ENCODE measurements at places on chromosomes 7 and 10.

GRCh38 chr10:132408367-132408781, 11.4 kb downstream of the PWWP2B start:
- DNase-seq: no peak
- H3K27me3 ChIP-seq: no peaks in the 10 kb centered on the region
- H3K4me1 ChIP-seq: peaks cover 6% of the 10 kb centered on the region
- H3K36me3 ChIP-seq: peaks cover 20% of the 10 kb centered on the region

GRCh38 chr7:130365511-130366441, 14.5 kb upstream of the CPA1 start:
- no peak overlapping the region for H3K4me3 ChIP-seq
- no peak overlapping the region for H3K27ac ChIP-seq
- no peaks in the 10 kb centered on the region for H3K36me3 ChIP-seq
- no peaks in the 10 kb centered on the region for H3K4me1 ChIP-seq
- no peak for DNase-seq

GRCh38 chr10:73262105-73262730, 9.8 kb upstream of the MRPS16 start:
- H3K4me1 ChIP-seq: no peaks in the 10 kb centered on the region
- no peak for DNase-seq
- no peaks in the 10 kb centered on the region for H3K27me3 ChIP-seq
- no peaks in the 10 kb centered on the region for H3K36me3 ChIP-seq
- H3K4me3 ChIP-seq: no peak overlapping the region

DNA sequence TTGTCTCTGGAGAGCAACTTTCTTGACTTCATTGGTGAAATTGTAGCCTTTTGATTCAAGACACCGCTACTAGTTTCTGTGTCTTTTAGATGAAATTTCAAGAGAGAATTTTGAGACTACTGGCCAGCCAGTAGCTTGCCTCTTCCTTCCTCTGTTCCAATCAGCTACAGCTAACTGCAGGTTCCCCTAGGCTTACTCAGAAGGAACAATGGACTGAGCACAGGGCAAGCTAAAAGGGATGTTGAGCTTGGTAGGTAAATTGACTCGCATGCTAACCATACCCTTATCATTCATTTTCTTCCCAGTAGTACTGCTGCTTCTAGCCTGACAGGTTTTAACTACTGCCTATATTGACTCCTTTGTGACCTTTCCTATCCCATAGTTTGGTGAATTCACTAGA, 81.1 kb downstream of the RUNDC3B start:
- no peak overlapping the region for H3K27ac ChIP-seq
- no peaks in the 10 kb centered on the region for H3K4me1 ChIP-seq
- no peaks in the 10 kb centered on the region for H3K36me3 ChIP-seq
- no peak for DNase-seq
- H3K27me3 ChIP-seq: peaks cover 3% of the 10 kb centered on the region

DNA sequence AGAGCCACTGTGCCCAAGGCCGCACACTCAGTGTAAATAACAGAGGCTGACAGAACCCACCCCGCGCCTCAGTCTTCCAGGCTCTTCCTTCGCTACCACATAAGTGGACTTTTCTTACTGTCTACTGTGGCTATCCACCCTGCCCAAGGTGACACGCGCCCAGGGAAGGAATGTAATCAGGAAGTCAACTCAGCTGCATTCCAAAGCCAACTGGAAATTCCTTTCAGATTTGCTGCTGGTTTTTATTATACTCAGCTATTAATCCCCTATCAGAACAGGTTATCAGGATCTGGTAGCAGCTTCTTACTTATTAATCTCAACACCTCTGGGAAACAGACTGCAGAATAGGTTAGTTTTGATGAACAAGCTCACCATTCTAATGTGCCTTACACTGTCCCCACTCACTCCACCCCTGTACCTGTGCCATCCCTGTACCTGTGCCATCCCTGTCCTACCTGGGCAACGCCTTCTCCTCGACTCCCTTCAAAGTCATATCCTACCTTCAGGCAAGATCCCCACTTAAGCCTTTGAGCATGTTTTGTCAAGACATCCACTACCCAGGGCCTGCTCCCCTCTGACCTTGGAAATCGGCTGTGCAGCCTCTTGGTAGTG, 90.7 kb downstream of the NHLRC2 start:
- H3K27me3 ChIP-seq: no peaks in the 10 kb centered on the region
- DNase-seq: no peak
- H3K36me3 ChIP-seq: no peaks in the 10 kb centered on the region
- no peak overlapping the region for H3K4me3 ChIP-seq

- no peaks in the 10 kb centered on the region for H3K27me3 ChIP-seq
- H3K4me3 ChIP-seq: no peak overlapping the region
- H3K27ac ChIP-seq: no peak overlapping the region
- no peaks in the 10 kb centered on the region for H3K4me1 ChIP-seq
Observed at GRCh38 chr7:154986200-154986945, 16.6 kb downstream of the PAXIP1 start.

DNA sequence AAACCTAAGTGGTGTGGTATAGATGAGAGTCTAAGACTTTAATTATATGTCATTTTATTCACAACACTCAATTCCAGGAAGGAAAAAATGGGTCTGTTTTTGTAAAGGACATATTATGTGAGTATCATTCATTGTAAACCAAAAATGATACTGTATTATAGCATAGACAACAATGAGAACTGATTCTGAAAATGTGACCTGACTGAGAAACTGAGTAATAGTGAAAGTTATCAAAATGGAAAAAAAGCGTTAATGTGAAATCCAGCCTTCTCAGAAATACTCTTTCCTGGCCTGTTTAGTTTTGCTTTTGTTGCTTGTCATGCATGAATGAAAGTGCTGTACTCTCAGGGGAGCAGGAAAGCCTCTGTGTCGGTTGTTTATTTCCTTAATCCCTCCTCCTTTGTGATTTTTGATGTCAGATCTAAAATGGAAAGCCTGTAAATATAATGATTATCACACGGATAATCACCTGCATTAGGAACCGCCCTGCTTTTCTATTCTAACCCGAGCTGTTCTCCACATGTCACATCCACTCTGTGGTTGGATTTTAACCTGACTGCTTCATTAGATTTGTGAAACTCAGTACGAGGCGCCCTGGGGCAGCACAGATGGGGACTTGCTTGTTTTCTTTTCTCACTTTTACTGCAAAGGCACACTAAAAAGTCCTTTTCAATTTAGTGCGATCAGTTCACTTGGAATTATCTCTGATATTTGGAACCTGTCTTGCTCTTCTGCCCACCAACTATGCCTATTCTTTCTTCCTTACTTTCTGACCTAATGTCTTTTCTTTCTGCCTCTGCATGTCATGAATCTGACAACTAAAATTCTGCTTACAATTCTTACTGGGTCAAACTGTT, 240.9 kb upstream of the KAT6B start:
- H3K36me3 ChIP-seq: no peaks in the 10 kb centered on the region
- peak overlapping the region; percentile 30 for H3K4me3 ChIP-seq
- peak overlapping the region; percentile 71 for H3K27ac ChIP-seq
- H3K27me3 ChIP-seq: no peaks in the 10 kb centered on the region
- peak; percentile 13 for DNase-seq
- H3K4me1 ChIP-seq: peaks cover 21% of the 10 kb centered on the region

DNA sequence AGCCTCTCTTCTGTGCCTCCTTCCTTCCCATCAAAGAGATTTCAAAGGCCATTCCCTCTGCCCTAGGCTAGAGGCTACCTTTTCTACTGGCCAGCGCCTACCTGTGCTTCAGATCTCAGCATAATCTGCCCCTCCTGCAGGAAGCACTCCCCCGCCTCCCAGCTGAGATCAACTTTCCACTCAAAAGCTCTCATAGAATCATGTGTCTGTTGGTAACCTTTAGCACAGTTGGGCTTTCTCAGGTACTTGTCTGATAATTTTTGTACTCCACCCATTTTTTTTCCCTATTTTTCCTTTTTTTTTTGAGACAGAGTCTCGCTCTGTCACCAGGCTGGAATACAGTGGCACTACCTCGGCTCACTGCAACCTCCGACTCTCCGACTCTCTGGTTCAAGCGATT, 231.0 kb upstream of the PRSS58 start:
- no peak overlapping the region for H3K27ac ChIP-seq
- no peaks in the 10 kb centered on the region for H3K36me3 ChIP-seq
- H3K4me3 ChIP-seq: no peak overlapping the region
- no peak for DNase-seq
- H3K27me3 ChIP-seq: no peaks in the 10 kb centered on the region

DNA sequence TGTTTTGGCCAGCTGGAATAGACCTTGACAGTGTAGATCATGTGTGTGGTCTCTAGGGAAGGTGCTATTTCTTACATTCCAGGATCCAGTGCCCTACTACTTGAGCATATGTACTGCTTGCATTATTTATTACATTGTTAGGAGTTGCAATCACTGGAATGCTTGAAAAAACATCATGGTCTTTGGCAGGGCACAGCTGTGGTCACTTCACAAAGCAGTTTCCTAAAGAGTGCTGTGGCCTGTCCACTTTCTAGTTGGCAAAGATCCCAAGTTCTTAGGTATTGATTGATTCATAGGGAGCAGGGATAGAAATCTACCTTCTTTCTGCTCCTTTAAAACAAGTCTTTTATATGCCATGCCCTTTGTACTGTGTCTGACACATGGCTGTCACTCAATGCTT, 4.6 kb downstream of the C7orf25 start:
- H3K36me3 ChIP-seq: no peaks in the 10 kb centered on the region
- H3K27me3 ChIP-seq: no peaks in the 10 kb centered on the region
- DNase-seq: no peak
- H3K4me3 ChIP-seq: no peak overlapping the region
- no peaks in the 10 kb centered on the region for H3K4me1 ChIP-seq

DNA sequence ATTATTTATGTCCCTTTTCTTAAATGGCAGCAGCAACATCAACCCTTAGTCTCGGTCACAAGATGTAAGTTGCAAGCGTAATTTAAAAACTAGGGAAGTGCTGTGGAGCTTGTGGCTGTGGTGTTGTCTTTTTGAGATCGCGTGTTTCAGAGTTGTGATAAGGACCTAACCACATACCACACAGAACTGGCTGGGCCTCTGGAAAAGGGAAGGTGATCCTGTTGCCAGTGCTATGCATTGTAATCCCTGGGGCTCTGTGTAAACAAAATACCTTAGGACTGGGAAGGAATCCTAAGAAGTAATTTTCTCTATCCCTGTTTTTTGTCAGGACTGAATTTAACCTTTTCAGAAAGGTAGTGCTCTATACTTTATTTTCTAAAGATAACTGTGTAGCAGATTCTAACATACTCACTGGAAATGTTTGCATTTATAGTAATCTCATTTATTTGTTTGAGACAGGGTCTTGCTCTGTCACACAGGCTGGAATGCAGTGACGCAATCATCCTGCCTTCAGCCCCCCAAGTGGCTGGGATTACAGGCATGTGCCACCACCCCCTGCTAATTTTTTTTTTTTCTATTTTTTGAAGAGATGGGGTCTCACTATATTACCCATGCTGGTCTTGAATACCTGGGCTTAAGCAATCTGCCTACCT, 60.4 kb downstream of the INPP5F start:
- H3K27ac ChIP-seq: no peak overlapping the region
- DNase-seq: no peak
- no peaks in the 10 kb centered on the region for H3K36me3 ChIP-seq
- no peaks in the 10 kb centered on the region for H3K27me3 ChIP-seq

GRCh38 chr10:99555825-99556523, 23.2 kb downstream of the NKX2-3 start:
- H3K4me1 ChIP-seq: no peaks in the 10 kb centered on the region
- no peak overlapping the region for H3K4me3 ChIP-seq
- no peak for DNase-seq
- no peak overlapping the region for H3K27ac ChIP-seq

DNA sequence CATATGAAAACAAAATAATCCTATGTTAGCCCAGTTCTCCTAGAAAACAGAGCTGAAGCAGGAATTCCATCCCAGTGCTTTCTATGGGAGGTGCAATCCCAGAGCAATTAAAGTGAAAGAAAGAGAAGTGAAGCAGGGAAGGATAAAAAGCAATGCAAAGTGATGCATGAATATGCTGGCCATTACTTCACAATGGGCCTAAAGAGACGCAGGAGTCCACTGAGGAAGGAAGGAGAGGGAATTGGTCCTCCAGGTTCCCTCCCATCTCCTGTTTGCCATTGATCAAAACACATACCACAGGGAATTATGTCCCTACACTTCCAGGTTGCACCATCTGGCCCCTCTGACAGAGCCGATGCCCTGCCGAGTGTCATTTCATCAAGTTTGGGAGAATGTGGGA, 392.2 kb upstream of the NFE2L3 start:
- no peaks in the 10 kb centered on the region for H3K27me3 ChIP-seq
- no peak overlapping the region for H3K27ac ChIP-seq

GRCh38 chr7:28481091-28481926, 69.0 kb downstream of the CREB5 start:
- no peaks in the 10 kb centered on the region for H3K27me3 ChIP-seq
- H3K27ac ChIP-seq: no peak overlapping the region
- no peaks in the 10 kb centered on the region for H3K36me3 ChIP-seq
- H3K4me1 ChIP-seq: no peaks in the 10 kb centered on the region
- no peak overlapping the region for H3K4me3 ChIP-seq

GRCh38 chr7:116588225-116588624, 63.4 kb downstream of the CAV1 start:
- no peak overlapping the region for H3K27ac ChIP-seq
- no peaks in the 10 kb centered on the region for H3K36me3 ChIP-seq
- peaks cover 4% of the 10 kb centered on the region for H3K27me3 ChIP-seq
- H3K4me1 ChIP-seq: peaks cover 6% of the 10 kb centered on the region
- H3K4me3 ChIP-seq: no peak overlapping the region

GRCh38 chr7:41148521-41148951, 554.4 kb downstream of the INHBA start:
- H3K4me1 ChIP-seq: no peaks in the 10 kb centered on the region
- no peak overlapping the region for H3K27ac ChIP-seq
- no peak overlapping the region for H3K4me3 ChIP-seq
- DNase-seq: no peak
- no peaks in the 10 kb centered on the region for H3K36me3 ChIP-seq

DNA sequence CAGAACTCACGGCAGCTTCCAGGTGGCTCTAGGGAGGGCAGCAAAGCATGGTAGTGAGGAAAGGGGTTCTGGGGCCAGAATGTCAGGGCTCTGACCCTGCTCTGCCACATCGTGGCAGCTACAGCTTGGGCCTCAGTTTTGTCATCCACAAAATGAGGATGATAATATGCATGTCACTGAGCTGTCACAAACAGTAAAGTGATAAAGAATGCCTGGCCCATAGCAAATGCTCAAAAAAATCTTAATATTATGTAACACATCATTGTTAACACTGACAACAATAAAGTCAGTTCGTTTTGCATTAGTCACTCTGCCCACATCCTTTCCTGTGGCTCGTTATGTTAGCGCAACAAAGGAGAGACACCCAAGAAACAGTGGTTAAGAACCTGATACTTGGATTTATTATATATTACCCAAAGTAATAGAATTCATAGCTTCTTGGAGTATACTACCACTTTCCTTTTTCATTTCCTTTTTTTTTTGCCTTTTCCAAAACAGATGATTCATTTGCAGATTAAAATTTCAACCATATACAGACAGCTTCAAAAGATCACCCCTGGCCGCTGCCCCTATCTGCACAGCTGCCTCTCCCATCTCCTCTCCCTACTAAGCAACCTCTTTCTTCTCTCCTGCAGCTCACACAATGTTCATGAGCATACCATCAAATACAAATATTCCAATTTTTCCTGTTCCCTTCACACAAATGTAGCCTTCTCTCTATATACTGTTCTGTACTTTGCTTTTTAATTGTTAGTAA, 45.5 kb upstream of the DDC start:
- H3K36me3 ChIP-seq: no peaks in the 10 kb centered on the region
- H3K4me1 ChIP-seq: peaks cover 15% of the 10 kb centered on the region
- H3K27ac ChIP-seq: peak overlapping the region; percentile 46
- no peaks in the 10 kb centered on the region for H3K27me3 ChIP-seq

Data from effector memory CD4-positive, alpha-beta T cell (primary cell).